Fibroblast of villous mesenchyme (primary cell): ENCODE measurements at places on chromosomes 16 and 17. TPM values are rescaled to one million over a fixed set of nuclear protein-coding genes. Genes with fewer than 3 reads are reported as not detected.
A peak's percentile ranks its signal among the peaks of the same experiment; 100 is the strongest.

Gene TMEM88
- total RNA-seq = 0.43 and 1.3 TPM in 2 replicates

Gene PRDM7
- total RNA-seq = not detected in 2 replicates

Gene MT1G
- total RNA-seq = not detected in 2 replicates

Gene DRC3
- under 0.01 and 0.97 TPM in 2 replicates for total RNA-seq

Gene PRKAR1A
- total RNA-seq = 210 and 260 TPM in 2 replicates

Gene OR1F1
- under 0.01 and 0.43 TPM in 2 replicates for total RNA-seq

Gene PLD6
- 4.8 and 5.6 TPM in 2 replicates for total RNA-seq

Gene ADAMTS18
- total RNA-seq = not detected in 2 replicates

Gene G6PC1
- total RNA-seq = not detected in 2 replicates

Gene CCL2
- total RNA-seq = 63.8 and 99.3 TPM in 2 replicates

Gene CDRT15L2
- total RNA-seq = not detected in 2 replicates

Gene SKAP1
- not detected in 2 replicates for total RNA-seq

GRCh38 chr16:66600477-66600876, 4.0 kb upstream of the CMTM3 start:
- no peak for DNase-seq

DNA sequence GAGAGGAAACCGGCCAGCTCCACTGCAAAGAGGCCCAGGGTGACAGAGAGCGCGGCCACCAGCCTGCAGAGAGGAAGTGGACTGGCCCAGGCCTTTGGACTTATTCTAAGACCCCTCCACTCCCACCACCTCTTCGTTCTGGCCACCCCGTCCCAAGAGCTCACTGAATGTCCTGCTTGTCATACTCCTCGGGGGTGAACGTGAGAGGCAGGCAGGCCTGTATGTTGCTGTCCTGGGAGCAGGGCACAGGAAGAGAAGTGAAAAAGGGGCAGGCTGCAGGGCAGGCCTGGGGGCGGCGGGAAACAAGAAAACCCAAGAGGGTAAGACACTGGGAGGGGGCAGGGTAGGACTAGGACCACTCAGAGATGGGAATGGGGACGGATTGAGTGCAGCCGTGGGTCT, 384 bp downstream of the TMEM107 start:
- no peak for DNase-seq

DNA sequence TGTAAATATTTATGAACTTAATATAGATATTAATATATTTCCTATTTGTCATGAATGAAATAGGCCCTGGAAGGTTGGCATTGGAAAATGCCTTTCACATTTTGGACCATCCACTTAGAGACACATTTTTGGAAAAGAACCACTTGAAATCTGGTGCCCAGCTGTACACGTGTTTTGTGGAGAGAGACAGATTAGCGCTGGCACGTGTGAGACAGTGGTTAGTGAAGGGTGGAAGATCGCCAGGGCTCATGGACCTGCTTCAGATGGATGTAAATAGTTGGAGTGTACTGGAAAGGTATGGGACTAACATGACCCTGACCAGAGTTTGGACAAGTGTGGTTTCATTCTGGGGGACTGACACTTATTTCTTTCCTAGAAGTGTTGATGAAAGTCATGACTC, 222.9 kb downstream of the PRKCA start:
- DNase-seq = no peak

- DNase-seq = no peak
Observed at GRCh38 chr17:72113751-72114150, 7.1 kb upstream of the SOX9 start.

DNA sequence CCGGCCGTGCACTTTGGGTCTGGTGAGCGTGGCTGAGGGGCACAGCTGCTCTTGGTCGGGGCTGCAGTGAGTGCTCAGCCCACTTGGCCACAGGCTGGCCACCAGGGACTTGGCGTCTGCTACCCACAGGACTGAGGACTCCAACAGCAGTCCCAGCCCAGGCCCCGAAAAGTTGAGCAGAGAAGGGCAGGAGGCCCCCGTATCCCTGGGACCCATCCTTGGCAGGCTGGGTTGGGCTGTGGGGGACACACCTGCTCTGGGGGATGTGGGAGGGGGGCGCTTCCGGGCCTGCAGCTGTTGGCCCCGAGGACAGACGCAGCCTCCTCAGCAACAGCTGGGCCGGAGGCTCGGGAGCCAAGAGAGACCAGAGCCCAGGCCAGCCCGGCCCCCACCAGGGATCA, 19.4 kb upstream of the SSTR5 start:
- DNase-seq = no peak

DNA sequence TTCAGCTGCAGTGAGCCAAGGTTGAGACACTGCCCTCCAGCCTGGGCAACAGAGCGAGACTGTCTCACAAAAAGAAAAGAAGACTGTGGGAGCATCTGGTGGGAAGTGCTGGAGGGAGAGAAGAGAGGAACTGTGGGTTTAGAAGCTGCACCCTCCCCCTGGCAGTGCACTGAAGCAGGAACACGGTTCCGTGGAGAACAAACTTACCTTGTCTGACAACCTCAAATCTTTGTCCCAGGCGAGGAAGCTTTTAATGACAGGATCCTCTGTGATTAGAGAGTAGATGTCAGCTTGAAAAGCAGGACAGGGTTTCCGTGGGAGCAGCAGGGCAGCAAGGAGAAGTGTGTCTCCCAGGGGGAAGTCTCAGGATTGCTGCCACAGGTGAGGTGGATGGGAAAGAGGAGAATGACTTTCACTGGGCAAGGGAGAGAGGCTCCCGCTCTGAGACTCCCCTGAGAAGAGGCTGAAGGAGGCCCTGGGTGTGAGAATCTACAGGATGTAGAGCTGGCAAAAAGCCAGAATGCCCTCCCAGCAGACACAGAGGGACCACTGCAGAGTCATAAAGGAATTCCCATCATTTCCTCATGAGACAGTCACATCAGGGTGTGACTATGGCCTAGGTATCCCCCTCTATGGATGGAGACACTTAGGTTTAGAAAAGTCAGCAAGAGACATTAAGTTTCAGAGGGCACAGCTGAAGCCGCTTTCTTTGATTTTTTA, 22.9 kb downstream of the PRR11 start:
- no peak for DNase-seq

DNA sequence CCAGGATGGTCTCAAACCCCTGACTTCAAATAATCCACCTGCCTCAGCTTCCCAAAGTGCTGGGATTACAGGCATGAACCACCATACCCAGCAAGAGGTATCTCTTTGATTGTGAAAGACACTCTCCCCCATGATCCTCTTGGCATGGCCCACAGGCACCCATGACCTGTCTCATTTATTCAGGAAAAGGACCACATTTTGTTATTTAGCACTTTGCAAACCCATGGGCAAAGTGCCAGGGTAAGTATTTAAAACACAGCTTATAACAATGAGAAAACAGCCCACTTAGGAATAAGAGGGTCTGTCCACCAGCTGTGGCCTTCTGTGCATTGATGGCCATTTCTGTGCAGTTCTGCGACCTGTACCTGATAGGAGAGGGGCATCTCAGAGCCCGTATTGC, 12.8 kb upstream of the AKTIP start:
- no peak for DNase-seq

DNA sequence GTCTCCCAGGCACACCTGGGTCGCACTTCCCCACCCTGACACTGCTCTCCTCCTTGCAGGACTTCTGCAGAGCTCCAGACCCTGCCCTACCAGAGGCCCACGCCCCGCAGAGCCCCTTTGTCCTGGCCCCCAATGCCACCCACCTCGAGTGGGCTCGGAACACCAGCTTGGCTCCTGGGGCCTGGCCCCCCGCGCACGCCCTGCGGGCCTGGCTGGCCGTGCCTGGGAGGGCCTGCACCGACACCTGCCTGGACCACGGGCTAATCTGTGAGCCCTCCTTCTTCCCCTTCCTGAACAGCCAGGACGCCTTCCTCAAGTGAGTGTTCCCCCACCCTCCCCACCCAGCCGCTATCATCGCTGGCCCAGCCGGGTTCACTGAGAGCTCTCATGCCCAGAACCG, 79.6 kb downstream of the MGAT5B start:
- no peak for DNase-seq

GRCh38 chr16:85249418-85250146, 137.3 kb upstream of the CIBAR2 start:
- DNase-seq = no peak

- DNase-seq = no peak
Observed at GRCh38 chr17:39960524-39961041, 2.2 kb upstream of the GSDMA start.

DNA sequence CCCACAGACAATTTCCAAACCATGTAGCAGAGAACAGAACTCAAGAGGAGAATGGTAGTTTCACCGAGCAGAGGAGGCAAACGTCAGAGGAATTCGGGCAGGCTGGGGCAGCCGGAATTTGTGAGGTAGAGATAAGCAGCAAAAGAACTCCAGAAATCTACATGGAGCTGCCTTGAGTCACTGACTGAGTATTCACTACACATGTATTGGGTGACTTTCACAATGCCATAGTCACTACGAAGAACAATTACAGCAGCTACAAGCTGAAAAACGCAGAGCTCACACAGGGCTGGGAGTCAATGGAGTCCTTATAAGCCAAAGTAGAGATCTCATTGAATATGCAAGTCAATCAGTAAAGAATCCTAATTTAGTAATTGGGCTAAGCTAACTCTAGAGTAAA, 13.4 kb downstream of the CMC2 start:
- DNase-seq = peak; percentile 89

GRCh38 chr17:10295728-10296343, 77.0 kb downstream of the MYH13 start:
- DNase-seq = peak; percentile 74

DNA sequence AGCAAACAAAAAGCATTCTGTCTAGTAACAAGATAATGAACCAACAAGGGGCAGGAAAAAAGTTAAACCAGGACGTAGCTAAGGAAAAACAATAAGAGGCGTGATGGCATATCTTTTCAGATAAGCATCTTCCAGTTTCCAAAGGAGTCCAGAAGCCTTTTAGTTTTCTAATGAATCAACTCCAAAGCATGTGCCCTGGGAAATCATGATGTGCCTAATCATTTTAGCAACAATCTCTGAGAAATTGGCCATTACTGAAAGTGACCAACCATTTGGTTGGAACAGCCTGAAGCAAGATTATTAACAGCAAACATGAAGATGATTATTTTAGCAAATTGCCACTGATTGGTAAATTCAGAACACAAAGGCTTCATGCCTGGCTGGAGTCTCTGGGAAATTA, 440.9 kb upstream of the MAF start:
- DNase-seq = no peak

DNA sequence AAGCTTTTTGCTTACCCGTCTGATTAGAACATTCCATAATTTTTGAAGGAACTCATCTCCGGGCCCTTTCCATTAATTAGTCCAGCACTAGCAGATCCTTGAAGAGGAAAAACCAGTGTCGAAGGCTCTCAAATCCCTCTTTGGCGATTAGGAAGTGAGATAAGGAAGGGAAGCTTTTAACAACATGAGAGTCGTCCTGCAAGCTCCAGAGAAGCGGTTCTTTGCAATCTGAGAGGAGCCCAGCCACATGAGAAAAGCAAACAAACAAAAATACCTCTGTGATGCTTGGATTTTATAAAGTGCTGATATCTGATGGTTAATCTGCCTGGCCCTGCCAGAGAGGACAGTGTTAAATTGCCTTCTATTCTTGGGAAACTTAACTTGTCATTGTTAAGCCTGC, 339.8 kb upstream of the SALL1 start:
- DNase-seq = no peak

GRCh38 chr17:42518046-42518754, 17.8 kb upstream of the NAGLU start:
- peak; percentile 96 for DNase-seq

DNA sequence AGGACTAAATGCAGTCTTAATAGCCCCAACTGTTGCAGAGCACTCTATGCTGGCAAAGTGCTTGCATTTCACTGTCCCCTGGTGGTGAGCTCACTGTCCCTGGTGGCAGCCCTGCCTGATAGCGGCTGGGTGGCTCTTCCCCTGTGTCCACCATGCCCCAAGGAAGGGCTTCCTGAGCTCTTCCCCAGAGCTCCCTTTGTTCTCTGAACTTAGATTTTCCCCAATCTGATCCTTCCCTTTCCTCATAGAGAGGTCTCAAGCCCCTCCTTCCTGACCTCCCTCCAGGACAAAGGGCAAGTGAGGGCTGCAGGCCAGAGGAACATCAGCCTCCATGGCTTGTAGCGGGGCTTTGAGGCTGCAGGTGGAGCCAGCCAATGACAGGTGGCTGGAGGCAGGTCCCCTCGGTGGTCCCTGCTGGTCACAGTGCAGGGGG, 17.0 kb downstream of the BEAN1 start:
- DNase-seq = no peak

- no peak for DNase-seq
Observed at GRCh38 chr17:57877803-57878377, 28.0 kb upstream of the MRPS23 start.

GRCh38 chr16:29844575-29845331, 18.3 kb downstream of the CDIPT start:
- peak; percentile 48 for DNase-seq

DNA sequence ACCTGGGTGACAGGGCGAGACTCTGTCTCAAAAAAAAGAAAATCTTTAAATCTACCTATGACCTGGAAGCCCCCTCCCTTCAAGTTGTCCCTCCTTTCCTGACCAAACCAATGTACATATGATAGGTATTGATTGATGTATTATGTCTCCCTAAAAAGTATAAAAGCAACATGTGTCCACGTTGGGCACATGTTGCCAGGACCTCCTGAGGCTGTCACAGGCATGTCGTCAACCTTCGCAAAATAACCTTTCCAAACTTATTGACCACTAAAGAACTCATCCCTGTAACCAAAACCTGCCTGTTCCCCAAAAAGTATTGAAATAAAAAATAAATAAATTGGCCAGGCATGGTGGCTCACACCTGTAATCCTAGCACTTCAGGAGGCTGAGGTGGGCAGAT, 4.4 kb downstream of the OXLD1 start:
- no peak for DNase-seq

DNA sequence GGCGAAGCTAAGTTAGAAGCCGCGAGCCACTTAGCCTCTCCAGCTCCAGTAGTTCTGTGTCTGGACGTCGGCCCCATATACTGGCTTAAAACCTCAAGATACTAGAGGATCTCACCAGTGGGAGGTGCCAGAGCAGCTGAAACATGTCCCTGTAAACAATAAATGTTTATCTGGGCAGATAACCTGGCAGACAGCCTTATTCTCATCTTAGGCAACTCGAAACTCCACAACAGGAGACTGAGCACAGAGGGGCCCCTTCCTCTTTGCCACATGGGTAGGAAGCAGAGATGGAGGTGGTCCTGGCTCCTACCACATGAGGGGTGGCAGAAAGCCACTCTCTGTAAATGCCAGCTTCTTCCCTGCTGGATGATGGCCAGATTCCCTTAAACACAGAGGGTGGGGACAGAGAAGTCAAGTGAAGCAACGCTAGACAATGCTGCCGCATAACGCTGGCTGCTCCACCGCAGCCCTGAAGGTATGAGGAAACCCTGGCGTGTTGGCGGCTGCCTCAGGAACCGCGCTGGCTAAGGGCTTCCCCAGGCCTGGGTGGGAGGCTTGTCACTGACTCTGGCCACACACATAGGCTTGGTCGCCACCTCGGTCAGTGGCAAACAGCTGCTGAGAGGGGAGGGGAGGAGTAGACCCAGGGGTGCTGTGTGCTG, 67.9 kb downstream of the HIC1 start:
- peak; percentile 96 for DNase-seq

DNA sequence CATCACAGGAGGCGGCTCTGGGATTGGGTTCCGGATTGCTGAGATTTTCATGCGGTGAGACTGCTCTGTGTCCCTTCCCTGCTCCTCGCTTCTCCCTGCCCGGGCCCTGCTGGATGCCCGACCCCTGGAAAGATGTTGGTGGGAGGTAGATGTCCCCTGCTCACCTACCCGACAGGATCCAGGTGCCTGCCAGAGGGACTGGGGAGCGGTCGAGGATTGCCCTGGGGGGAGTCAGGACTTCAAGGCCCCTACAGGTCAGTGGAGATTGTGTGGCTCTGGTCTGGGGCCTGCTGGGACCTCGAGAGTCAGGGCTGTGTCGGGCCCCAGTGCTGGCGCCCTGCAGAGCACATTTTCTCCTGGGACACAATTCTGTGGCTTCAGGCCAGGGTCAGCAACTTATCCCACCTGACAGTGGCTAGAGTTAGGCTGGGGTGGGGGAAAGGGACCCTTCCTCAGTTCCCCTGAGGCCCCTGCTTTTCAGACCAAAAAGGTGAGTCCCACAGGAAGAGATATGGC, 3.3 kb downstream of the DECR2 start:
- no peak for DNase-seq
